ENCODE measurements at places on chromosomes 4 and X.

- DNase-seq: peak; percentile 32
Measured at GRCh38 chr4:7344636-7345155, 90.0 kb downstream of the PSAPL1 start.

DNA sequence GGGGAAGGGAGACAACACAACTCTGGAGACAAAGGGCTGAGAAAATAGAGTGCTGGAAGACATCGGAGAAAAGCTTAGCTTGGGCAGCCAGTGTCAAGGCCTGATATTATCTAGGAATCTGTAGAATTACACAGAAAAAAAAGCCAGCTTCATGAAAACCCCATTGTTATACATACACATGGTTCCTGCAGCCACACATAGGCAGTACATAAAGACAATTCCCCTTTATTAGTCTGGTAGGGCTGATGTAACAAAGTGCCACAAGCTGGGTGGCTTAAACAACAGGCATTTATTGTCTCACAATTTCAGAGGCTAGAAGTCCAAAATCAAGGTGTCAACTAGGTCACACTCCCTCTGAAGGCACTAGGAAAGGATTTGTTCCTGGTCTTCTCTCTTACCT lies 503.5 kb downstream of the MID1IP1 start:
- no peak for DNase-seq

- DNase-seq: no peak
Measured at GRCh38 chr4:33149658-33150524, 2429.7 kb downstream of the PCDH7 start.

GRCh38 chrX:49120091-49120490 lies 3.4 kb downstream of the GPKOW start:
- no peak for DNase-seq

All from fibroblast of skin of right quadriceps (primary cell).